ENCODE measurements at places on chromosomes 12 and 14.

- DNase-seq: no peak
Observed at GRCh38 chr14:38056270-38056669, 151.4 kb upstream of the SSTR1 start.

- DNase-seq: no peak
Observed at GRCh38 chr12:65728455-65728847, 95.8 kb upstream of the HMGA2 start.

DNA sequence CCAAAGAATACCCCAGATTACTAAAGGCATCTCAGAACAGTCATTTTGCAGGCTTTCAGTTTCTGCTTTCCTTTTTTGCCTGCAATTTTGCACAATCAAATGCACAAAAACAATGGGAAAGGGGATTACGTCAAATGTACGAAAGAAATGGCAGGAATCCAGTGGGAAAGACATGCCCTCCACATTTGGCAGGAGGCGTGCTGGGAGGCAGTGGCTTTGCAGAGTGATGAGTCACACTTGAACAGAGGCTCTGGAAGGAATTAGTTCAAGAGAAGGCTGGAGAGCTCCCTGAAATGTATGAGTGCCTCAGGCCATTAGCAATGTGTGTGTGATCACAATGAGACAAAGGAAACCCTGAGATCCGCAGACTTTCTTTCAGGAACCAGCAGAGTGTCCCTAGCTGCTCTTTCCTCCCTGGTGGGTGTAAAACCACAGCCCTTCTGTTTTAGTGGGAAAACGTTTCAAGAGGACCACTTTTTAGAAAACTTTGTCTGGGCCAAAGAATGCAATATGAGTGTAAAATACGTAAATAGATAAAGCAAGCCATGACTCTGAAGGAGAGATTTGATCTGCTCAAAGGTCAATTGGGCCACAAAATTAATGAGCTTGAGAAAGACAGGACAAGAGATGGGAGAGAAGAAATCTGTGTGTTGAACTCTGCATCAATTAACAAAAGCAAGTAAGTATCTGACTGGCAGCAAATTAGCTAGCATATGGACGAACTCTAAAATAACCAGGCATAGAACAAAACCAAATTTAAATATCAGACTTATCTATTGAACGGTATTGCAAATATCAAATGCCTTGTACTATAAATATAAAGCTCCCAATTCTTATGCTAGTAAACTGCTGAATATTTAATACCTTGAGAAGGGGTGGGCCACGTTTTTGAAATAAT, 155.4 kb upstream of the PDE3A start:
- DNase-seq: peak; percentile 66

DNA sequence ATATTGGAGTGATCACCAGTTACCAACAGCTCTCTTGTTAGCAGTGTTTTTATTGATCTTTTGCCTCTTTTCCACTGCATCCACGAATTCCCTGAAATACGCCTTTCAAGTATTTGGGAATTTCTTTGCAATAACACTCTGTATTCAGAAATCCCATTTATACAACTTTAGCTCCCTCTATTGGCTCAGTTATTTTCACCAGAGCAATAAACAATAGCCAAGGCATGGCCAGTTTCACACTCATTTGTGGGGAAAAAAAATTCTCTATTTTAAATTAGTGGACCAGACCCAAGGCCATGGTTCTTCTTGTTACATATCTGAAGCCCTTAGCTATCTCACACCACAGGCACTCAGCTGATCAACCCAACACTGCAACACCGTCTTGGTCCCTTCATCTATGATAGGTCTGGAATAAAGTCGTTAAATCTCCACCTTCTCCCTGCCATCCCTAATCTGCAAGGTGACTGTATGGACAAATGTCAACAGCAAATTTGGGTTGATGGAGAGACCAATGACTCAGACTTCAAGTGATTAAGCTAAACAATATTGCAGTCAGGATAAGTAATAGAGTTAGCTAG, 92.4 kb upstream of the TMEM260 start:
- DNase-seq: peak; percentile 39
